ENCODE measurements at places on chromosomes 2 and 18.

GRCh38 chr2:166140475-166140874 lies 12.7 kb upstream of the SCN1A start:
- no peak for DNase-seq

DNA sequence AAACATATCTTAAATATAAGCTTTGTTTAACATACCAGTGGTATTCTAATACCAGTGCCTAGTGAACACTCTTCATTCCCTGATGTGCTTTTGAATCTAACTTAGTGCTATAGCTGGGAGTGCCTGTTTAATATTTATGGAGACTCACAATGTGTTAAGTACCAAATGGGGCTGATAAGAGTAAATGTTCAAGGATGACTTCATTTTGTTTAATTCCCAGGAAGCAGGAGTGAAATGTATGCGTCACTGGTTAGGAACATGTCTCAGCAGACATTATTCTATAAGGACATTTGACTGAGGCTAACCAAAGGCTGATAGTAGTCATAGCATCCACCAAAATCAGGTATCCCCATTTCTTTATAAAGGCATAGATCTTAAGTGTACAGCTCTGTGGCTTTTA lies 31.7 kb upstream of the LINC00305 start:
- no peak for DNase-seq

- no peak for DNase-seq
Measured at GRCh38 chr2:40120957-40121356, 330.9 kb downstream of the SLC8A1 start.

- no peak for DNase-seq
Measured at GRCh38 chr18:30632071-30632698, 410.4 kb downstream of the DSC3 start.

DNA sequence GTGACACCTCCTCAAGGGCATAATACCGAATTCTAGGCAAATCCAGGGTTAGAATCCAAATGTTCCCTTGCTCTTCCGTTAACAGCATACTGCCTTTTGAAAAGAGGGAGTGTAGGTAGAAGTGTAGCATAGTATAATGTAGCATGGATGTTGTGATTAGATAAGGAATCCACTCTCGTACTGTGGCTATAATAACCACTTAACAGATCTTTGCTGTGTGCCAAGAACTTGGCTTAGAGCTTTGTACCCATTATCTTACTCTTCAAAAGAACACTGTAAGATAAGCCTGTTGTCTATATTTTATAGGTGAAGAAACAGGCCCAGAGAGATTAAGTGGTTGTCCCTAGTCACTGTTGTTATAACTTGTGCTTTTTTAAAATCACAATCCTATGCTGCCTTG lies 24.2 kb downstream of the WDR75 start:
- no peak for DNase-seq
